ENCODE measurements at places on chromosomes 2 and 18.

GRCh38 chr2:176085861-176086771 lies 2.4 kb upstream of the EVX2 start:
- DNase-seq = no peak

DNA sequence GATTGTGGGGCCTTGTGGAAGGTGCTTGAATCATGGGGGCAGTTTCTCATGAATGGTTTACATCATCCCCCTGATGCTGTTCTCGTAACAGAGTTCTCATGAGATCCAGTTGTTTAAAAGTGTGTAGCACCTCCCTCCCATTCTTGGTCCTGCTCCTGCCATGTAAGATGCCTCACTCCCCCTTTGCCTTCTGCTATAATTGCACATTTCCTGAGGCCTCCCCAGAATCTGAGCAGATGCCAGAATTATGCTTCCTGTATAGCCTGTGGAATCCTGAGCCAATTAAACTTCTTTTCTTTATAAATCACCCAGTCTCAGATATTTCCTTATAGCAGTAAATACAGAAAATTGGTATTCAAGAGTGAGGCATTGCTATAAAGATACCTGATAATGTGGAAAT lies 15.6 kb upstream of the WDR75 start:
- DNase-seq = no peak

GRCh38 chr2:240569998-240570530 lies 1.8 kb downstream of the RNPEPL1 start:
- DNase-seq = no peak

- DNase-seq = no peak
Measured at GRCh38 chr2:176626796-176627195, 357.6 kb downstream of the MTX2 start.

DNA sequence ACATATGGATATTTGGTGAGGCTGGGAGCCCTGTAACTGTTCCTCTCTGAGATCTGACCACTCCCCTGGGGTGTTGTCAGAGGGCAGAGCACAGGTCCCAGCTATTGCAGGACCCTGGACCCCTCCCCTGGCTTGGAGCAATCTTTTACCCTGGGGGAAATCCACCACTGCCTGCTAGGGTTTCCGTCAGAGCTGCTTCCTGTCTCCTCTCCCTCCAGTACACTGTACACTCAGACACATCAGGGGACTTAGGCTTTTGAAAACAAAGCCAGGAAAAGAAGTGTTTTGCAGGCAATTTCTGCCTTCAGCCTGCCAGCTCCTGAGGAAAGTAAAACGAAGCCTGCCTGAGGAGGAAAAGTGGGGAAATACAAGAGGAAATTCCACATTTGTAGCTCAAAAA lies 13.2 kb upstream of the CEP68 start:
- DNase-seq = no peak

GRCh38 chr2:238841542-238842164 lies 6.2 kb upstream of the TWIST2 start:
- no peak for DNase-seq

GRCh38 chr2:30105556-30105955 lies 41.3 kb upstream of the YPEL5 start:
- DNase-seq = no peak

GRCh38 chr2:189379731-189380261 lies 61.5 kb upstream of the WDR75 start:
- no peak for DNase-seq

- DNase-seq = no peak
Measured at GRCh38 chr18:10235661-10235952, 218.8 kb upstream of the APCDD1 start.

DNA sequence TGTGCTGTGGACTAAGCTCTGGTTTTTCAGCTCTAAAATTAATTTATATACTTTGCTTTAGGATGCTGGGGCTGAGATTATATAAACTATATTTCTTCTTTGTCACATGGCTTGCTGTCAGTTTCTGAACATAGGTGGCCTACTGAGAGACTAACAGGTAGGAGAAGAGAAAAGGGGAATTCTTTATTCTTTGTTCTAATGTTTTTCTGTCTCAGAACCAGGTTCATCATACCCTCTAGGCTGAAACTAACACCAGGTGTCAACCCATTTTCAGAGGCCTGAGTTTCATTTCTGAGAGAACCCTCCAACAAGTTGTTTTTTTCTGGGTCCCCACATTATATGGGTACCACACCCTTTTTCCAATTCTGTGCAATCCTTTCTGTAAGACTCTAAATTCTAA lies 843.6 kb downstream of the TRIB2 start:
- no peak for DNase-seq

GRCh38 chr2:239522002-239522739 lies 121.4 kb upstream of the HDAC4 start:
- DNase-seq = no peak

DNA sequence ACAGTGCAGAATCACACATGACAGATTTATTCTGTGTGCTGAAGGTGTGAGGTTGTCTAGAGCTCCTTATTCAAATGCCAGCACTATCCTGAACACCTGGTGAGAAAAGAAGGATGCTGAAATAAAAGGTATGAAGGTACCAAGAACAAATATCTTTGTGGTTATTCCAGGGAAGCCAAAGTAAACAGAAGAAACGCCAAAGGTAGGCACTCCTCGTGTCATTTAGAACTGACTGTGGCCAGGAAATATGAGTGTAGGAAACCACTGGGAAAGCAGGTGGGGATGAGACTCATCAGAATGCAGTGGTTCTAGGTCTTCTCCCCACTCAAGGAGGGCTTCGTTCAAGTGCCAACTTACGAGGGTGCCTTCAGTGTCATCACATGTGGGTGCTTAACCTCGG lies 80.8 kb downstream of the KIF5C start:
- no peak for DNase-seq

- DNase-seq = no peak
Measured at GRCh38 chr18:23847321-23847986, 158.2 kb downstream of the LAMA3 start.

DNA sequence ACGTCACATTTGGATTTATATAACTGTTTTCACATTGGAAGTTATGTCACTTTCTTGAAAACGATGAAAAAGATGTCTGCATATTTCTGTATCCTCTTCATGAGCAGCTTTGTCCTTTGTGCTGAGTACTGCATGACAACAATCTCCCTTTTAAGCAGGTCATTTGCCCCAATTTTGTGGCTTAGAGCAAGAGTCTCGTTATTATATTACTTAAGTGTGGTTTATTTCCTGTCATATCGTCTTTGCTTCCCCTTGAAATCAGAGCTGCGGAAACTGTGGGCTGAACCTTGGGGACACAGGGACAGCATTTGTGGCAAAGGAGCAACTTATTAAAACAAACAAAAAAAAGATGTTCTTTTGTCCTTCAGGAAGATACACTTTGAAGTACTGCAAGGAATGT lies 254.0 kb upstream of the DSEL start:
- no peak for DNase-seq

DNA sequence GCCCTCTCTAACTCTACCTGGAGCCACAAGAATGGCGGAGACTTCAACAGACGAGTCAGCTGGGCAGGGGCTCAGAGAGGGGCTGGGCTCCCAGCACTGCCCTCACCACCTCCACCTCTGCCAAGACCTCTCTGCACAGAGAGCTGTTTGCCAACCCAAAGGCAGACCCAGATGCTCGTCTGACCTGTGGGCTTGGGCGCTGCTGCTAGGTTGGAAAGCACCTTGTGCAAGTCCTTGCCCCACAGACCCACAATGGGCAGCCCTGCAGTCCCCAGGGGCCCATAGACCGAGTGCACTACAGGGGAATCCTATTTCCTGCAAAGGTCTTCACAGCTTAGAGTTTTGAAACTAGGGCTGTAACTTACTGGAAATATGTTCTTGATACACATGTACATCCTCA lies 13.3 kb downstream of the ACKR3 start:
- DNase-seq = no peak

Measured in H54 (cell line).